ENCODE measurements at places on chromosomes 3 and 15. TPM values are rescaled to one million over a fixed set of nuclear protein-coding genes. Genes with fewer than 3 reads are reported as not detected.

- no peak for DNase-seq
Measured at GRCh38 chr3:177578488-177578887, 381.2 kb upstream of the TBL1XR1 start.

DNA sequence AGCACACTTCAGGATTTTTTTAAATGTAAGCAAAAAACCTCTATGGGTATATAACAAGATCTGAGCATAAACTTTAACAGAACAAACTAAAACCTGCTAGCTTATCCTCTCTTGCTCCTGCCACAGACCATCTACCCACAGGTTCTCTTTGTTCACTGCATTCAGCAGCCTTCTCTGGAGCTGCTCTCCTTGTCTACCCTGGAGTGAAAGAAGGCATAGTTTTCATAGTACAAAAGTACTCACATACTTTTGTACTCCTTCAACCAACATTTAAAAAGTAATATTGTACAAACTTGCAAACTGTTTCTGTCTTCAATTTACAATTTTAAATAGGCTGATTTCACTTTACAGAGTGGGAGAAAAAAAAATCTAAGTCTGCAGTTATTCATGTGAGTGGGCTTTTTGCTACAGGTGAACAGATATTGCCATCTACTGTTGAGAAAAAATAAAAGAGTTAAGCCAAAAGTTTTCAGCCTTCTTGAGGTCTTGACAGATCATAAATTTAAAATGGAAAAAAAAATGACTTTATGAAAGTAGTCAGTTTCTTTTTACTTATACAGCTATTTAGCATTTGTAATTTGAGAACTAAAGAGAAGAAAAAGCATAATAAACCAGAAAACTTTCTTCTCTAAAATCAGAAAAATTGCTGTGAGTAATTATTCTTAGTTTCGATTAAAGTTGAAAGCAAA is 20.4 kb downstream of the TERC start:
- DNase-seq, result no peak

DNA sequence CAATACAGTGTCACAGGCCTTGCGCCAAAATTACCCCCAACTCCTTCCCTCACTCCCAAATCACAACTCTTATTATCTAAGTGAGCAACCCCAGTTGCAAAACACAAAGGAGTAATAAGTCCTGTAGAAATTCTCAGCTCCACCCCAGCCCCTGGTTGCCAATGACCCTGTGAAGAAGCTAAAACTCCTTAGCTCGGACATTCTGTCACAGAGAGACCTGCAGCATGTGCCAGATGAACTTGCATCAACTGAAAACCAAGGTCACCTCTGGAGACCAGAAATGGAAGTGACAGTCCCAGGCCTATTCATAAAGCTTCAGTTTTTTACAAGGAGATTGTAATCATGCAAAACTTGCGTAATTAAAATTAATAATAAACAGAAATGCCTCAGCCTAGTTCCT is 55.2 kb downstream of the RBPMS2 start:
- DNase-seq, result no peak

DNA sequence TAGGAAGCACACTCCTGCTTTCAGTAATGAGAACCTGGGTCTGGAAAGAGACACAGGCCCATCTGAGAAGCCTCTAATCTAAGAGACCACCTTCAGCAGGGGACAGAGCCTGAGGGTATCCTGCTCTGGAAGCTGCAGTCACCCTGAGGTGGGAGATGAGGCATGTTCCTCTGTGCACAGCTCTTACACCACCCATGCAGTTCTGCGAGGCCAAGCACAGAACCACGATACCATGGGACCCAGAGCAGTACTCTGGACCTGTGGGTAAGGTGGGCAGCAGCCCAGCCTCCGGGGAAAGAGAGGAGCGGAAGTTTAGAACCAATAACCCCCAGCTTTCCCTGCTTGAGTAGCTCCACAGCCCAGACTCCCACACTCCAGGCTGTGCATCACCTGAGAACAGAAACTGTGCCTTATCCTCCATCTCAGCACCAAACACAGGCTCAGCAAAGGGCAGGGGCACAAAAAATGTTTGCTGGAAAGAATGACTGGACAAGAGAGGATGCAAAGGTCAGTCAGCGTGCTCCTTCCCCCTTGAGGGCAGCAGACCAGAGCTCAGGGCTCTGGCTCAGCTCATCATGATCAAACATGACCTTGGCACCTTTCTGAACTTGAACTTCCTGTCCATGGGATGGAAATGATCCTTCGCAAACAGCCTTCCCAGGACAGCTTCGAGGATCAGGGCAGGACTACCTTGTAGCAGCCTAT is 43.1 kb downstream of the RBPMS2 start:
- DNase-seq, result no peak

- peak; percentile 73 for DNase-seq
Measured at GRCh38 chr3:43001094-43001553, 22.0 kb downstream of the GASK1A start.

- peak; percentile 46 for DNase-seq
Measured at GRCh38 chr3:36868614-36869436, 76.0 kb downstream of the TRANK1 start.

- no peak for DNase-seq
Measured at GRCh38 chr3:112167758-112168157, 34.7 kb upstream of the GCSAM start.

RPSA gene
- polyA plus RNA-seq, result 1,500 TPM

GRCh38 chr15:65329288-65329983 is 25.0 kb downstream of the RNU5B-1 start:
- no peak for DNase-seq

TUSC2 gene
- 22.6 TPM for polyA plus RNA-seq

DNA sequence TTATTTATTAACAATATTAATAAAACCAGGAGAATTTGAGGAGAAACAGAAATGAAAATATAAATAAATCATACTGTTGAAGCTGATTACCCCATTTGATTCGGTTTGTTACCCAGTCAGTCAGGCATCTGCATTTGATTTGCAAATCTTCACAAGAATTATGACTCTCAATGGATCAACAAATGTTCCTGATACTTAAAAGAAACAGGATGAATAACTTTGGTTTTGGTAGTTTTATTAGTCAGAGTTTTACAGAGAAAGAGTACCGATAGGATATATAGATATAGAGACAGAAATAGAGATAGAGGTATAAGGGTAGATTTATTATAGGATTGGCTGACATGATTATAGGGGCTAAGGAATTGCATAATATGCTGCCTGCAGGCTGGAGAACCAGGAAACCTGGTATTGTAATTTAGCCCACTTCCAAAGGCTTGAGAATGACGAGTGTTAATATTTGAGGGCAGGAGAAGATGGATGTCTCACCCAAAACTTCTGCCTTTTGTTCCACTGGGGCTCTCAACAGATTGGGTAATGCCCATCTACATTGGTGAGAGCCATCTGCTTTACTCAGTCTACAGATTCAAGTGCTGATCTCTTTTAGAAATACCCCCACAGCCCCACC is 241.6 kb upstream of the COL8A1 start:
- DNase-seq, result no peak

DNA sequence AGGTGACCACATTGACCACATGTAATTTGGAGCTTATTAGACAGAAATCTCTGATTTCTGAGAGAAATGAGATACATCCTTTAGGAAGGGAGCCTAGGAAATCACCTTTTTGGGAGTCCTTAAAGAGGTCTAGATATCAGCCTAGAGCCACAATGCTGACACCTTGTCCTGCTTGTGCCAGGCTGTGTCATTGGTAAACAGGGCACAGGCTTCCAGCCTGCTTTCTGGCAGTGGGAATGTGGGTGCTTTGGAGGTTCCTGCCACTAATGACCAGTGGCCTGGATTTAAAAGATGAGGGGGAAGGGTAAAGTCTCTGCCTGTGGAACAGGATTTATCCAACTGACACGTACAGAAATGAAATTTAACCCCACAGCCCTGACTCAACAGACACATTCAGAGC is 169.8 kb upstream of the KBTBD8 start:
- DNase-seq, result no peak

DNA sequence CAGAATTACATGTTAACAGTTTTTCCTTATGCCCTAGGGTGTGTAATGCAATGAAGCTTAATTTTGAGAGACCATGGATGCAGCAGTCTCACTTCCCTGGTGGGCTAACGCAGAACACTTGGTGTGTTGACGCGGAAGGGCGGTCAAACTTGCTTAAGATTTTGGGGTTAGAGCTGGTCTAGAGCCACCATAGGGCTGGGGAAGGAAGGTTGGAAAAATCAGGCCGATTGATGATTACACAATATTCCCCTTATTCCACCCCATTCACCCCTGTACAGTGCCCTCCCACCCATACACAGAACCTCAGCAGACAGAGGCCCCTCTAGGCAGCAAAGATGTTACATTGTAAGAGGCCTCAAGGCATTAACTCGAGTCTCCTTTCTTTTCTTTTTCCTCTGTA is 24.3 kb downstream of the VGLL4 start:
- DNase-seq, result no peak

DNA sequence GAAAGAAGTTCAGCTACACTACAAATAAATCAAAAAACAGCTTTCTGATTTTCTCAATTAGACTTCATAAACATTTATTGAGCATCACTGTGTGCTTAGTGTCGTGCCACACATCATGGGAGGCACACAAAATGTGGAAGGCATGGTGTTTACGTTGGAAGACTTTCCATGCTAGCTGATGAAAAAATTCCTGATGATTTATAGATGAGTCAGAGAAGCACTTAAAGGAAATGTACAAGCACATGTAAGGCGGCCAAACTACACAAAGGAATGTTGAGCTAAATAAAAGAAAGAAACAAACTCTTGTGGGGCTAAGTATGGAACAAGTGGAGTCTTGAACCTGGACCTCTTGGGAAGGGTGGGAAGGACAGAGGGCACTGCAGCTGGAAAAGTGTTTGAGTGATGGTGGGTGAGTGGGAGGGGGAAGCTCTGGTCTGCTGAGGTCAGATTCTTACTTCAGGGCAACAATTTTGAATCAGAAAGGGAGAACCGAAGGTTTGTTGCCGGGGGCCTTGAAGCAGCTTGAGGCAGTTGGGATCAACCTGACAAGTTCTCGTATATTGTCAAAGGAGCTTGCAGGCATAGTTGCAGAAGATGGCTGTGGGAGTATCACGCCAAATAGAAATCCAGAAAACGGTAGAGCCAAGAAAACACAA is 66.9 kb downstream of the FOXB1 start:
- no peak for DNase-seq

- no peak for DNase-seq
Measured at GRCh38 chr15:64185146-64185911, 22.5 kb upstream of the PPIB start.

GRCh38 chr3:50610181-50610971 is 1.2 kb downstream of the CISH start:
- DNase-seq, result no peak

- peak; percentile 40 for DNase-seq
Measured at GRCh38 chr15:66946578-66947164, 118.7 kb upstream of the SMAD3 start.

KLF15 gene
- polyA plus RNA-seq, result 10.8 TPM

DNA sequence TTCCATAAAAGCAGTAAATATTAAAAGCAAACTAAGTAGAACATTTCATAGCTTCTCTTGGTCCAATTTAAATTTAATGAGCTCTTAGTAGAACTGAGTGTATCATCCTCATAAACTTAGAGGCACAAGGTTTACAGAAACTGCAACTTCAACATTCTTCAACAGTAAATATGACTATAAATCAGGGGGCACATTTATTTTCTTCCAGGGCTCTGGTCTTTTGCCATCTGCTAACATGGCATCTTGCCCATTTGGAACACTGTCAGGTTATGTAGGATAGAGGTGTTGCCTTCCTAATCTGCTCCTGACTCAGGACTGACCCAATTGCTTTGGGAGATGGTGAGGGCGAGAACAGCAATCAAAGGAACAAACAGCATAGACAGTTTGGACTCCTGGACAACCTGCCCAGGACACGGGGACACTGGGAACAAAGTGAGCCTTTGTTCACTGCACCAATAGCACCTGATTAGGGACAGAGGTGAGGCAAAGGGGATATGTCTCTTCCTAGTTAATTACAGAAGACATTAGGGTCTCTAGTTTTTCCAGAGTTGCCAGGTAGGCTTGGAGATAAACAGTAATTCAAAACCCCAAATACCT is 610.2 kb upstream of the ROBO2 start:
- no peak for DNase-seq

RFTN1 gene
- 30.2 TPM for polyA plus RNA-seq

ARF4 gene
- 245 TPM for polyA plus RNA-seq

- no peak for DNase-seq
Measured at GRCh38 chr3:45435961-45436360, 47.6 kb downstream of the LARS2 start.

DNA sequence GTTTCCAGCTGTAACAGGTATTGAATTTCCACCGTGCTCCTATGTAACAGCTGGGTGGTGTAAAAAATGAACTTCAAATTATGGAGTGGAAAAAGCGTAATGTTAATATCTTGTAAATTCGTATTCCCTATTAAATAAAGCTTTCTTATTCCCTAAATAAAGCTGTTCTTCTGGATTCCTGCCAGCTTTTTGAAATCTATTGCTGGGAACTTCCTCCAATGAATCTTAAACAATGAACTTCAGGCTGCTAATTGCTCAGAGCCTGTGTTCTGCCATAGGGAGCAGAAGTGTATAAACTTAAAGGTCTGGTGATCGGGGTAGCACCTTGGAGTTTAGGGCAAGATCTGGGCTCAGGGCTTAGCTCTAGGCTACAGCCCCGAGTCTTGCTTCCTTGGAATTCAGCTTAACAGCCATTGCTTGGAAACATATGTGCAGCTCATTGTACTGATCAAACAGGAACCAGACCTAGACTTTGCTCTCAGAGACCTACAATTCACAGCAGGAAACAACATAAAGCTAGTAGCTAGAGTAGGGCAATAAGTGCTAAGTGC is 1.4 kb downstream of the ARL14 start:
- no peak for DNase-seq

GRCh38 chr3:21672303-21672702 is 78.7 kb downstream of the ZNF385D start:
- DNase-seq, result no peak

DNA sequence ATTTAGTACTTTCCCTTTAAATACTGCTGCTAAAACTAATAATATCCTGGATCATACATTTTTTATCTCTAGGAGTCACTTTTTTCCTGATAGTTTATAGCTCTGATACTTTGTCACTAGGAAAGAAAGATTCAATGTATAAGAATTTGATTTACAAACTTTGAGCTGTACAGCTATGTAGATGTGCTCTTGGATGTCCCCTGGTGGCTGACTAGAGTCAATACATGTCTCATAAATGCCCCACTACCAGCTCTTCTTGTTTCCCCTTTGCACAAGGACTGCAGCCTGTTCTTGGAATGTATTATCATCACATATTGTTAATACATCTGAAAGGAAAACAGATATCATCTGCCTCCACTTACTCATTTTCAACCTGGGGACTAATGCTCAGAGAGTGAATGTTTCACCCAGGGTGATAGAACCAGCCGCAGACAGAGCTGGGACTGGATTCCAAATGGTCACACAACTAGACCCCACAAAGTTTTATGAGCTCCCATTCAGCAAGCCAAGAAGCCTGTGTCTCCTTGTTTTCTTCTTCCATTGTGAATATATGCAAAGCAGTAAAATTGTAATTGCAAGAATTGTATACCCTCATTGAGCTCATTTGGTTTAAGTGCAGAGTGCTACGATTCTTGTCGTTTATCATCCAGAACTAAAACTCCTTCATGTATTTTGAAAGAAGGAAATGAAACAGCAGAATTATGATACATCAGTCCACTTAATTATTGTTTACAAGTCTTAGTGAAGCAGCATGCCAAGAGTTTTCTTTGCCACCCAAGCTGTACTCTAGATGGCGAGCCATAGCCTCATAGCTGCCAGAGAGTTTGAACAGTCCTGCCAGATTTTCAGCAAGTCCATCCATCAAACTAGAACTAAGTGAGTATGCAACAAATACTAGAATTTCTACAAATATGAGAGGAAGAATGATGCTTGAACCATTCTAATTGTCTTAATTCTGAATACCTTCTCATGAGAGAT is 261.6 kb upstream of the LMCD1 start:
- DNase-seq, result no peak

All from right renal cortex interstitium (tissue), 3 donors.